ENCODE measurements at places on chromosomes 6 and 20.

- no peak for DNase-seq
Measured at GRCh38 chr6:147106759-147107401, 97.3 kb upstream of the STXBP5 start.

- no peak for DNase-seq
Measured at GRCh38 chr20:62762801-62763368, 33.4 kb upstream of the MRGBP start.

DNA sequence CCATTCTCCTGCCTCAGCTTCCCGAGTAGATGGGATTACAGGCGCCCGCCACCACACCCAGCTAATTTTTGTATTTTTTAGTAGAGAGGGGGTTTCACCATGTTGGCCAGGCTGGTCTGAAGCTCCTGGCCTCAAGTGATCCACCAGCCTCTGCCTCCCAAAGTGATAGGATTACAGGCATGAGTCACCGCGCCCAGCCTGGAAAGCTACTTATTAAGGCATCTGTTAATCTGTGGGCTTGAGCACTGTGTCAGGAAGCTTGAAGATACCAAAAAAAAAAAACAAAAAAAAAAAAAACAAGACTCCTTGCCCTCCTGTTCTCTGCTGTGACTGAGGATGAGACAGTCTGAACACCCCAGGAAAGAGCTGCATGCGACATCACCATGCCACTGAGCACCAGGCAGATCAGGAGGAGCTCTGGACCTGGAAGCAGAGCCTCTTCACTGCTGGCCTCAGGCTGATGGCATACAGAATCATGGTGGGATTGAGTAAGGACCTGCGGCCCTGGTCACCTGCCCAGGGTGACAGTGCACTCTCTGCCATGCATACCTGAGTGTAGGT, 166.5 kb upstream of the SNX9 start:
- no peak for DNase-seq

DNA sequence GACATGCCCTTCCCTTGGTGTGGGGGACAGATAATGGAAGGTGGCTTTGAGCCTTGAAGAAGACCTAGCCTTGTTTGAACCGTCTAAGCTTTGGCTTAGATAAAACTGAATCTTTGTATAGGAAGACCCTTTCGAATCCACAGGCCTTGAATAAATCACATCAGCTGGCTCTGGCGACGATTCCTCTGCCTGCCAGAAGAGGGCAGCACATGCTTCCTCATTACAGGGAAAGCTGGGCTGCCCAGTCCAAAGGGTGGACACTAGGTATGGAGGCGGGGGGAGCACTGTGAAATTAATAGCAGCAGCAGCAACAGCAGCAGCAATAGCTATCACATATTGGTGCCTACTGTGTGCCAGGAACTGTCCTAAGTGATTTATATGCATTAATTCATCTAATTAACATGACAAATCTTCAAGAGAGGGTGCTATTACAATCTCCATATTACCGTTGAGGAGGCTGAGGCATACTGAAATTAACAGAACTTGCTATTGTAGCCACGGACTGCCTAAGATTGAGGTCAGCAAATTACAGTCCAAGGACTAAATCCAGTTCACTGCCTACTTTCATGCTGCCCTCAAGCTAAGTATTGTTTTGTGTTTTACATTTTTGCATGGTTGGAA, 85.1 kb downstream of the CLIC5 start:
- DNase-seq = peak; percentile 70

DNA sequence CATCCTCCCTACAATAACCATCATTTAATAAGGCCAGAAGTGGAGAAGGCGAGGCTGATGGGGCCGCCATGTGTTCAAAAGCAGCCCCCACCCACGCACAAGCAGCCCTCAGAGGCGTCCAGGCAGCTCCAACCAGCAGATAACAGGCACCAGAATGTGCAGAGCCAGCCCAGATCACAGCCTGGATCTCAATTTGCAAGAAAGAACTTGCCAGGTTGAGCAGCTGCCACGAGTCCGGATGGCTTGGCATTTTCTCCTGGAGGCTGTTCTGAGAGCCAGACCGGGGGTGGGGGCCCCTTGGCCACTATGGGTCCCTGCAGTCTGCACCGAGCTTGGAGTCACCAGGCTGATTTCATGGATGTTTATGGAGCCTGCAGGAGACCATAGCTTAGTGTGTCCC, 338.1 kb downstream of the PREX1 start:
- DNase-seq = no peak

DNA sequence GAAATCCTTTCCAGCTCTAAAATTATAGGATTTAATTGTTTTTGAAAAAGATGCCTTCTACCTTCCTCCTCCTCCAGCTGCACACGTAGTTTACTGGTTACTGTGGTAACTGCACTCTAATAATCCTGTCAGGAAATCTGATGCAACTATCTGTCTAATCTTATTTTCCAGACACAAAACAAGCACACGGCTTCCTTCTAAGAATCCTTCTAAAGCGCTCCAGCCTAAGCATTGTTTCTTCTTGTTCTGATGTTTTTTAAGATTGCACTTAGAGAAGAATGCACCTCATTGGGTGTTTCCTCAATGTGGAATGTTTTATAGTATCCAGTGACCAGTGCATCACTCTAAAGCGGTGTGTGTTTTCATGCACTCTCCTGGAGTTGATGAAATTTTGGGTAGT, 63.6 kb downstream of the CARMIL1 start:
- DNase-seq = no peak

DNA sequence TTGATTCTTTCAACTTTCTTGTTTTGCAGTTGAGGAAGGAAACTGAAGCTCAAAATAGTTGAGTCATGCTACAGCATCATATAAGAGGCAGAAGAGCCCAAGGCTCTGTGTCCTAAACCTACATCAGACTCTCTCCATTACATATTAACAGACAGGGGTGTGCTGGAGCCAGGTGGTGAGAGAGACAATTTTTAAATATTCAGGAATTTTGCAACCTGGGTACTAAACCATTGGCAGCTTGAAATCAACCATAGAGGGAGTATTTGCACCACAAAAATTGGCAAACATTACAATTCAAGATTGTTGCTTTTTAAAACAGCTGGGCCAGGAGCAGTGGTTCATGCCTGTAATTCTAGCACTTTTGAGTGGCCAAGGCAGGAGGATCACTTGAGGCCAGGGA, 65.8 kb upstream of the SOX4 start:
- no peak for DNase-seq

- DNase-seq = peak; percentile 82
Measured at GRCh38 chr6:113858480-113859348, 1.6 kb downstream of the MARCKS start.

GRCh38 chr6:50742161-50742560, 28.8 kb downstream of the TFAP2D start:
- DNase-seq = no peak

DNA sequence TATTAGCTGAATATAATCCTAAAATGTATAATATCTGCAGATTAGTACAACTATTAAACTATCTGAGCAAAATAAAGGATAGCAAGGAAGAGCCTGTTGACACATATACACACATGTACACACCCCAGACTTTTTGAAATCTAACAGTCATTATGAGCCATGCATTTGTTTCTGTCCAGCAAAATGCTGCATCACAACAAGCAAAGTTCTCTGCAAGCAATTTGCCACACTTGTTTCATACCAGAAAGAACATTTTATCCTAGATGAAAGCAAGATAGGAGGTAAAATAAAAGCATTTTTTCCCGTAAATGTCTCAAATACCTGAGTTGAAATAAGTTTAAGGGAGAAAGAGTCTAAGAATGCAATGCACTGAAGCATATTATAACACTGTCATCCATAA, 145.2 kb downstream of the COL21A1 start:
- no peak for DNase-seq

- no peak for DNase-seq
Measured at GRCh38 chr6:165580136-165580535, 82.9 kb downstream of the PDE10A start.

GRCh38 chr6:89048288-89048923, 32.1 kb upstream of the PNRC1 start:
- DNase-seq = no peak

GRCh38 chr20:51625105-51625504, 82.6 kb upstream of the NFATC2 start:
- no peak for DNase-seq

GRCh38 chr6:144653885-144654505, 368.9 kb downstream of the UTRN start:
- no peak for DNase-seq

- peak; percentile 58 for DNase-seq
Measured at GRCh38 chr20:35306931-35307517, 14.8 kb upstream of the FAM83C start.

DNA sequence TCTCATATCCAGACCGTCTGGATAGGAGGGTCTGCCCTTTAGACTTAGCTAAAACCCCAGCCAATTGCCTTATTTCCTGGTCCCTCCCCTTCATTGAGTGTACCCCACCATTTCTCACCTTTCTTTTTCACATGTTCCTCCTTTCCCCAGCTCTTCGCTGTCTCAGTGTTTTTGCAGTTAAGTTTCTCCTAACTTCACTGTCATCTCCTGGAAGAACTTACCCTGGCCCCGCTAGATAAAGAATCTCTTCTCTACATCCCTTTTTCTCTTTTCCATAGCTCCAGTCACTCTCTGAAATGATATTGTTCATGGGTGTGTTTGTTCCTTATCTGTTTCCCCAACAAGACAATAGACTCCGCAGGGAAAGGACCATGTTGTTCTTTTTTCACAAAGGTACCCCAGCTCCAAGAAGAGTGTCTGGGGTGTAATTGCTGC, 208.8 kb downstream of the TSHZ2 start:
- no peak for DNase-seq

- no peak for DNase-seq
Measured at GRCh38 chr6:12614456-12614855, 102.1 kb upstream of the PHACTR1 start.

DNA sequence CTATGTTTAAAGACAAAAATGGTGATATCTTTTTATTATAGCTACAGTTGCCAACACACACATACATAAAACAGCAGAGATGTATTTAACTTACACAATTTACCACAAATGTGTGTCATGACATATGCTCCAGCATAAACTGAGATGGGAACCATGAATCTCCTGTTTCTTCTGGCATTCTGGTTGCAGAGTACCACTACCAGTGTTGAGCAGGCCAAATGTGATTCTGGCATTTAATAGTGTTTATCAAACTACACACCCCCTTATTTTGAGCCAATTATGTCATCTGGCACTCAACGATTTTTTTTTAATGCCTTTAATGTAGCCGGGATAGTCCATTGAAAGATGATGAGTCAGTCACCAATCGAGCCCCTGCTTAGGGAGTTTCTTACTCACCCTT, 59.0 kb upstream of the TPD52L1 start:
- no peak for DNase-seq

DNA sequence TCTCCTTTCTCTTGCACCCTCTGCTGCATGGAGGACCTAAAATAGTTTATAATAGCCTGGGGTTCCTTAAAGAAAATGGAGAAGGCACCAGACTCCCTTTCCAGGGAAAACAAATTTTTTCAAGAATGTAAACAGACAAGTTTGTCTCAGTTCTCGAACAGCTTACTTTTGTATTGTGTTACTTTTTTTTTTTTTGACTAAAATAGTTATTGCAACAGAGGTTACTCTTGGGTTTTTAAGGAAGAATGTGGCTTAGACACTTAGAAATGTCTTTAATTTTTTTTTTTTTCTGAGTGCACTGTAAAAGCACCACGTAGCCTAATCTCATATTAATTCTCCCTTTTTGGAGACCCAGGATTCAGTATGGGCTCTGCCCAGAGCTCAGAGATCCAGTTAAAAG, 148.7 kb upstream of the CARMIL1 start:
- no peak for DNase-seq

DNA sequence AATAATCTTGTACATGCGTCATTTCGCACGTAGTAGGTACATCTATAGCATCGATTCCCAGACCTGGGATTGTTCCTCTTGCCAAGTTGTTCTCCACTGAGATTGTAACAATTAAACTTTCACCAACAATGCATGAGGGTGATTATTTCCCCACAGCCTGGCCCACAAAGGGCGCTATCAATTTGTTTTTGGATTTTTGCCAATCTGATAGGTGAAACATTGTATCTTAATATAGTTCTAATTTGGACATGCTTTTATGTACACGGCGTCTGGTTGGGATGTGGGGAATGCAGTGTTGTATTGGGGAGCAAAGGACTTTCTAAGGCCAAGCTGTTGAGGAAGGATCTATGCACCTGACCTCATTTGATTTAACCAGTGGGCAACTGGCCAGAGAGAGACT, 59.5 kb downstream of the VEGFA start:
- DNase-seq = no peak

GRCh38 chr6:43714311-43715055, 26.9 kb upstream of the MRPS18A start:
- no peak for DNase-seq

GRCh38 chr20:52056203-52057062, 135.1 kb downstream of the ZFP64 start:
- no peak for DNase-seq

- no peak for DNase-seq
Measured at GRCh38 chr6:99014061-99014460, 66.3 kb upstream of the FBXL4 start.

DNA sequence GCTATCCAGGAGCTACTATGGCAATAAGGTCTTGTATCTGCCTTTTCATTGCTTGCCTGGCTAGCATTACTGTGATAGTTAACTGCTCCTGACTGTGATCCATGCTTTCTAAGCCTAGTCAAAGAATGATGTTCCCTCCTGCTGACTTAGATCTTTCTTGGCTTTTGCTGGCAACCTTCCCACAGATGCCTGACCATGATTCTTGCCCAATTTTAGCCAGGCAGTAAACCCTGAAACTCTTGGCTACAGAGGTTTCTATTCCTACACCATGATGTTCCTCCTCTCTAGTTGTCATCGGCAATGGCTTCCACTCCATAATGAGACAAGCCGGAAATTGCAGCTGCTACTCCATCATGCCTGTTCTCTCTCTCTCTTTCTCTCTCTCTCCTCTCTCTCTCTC, 238.1 kb downstream of the HAO1 start:
- no peak for DNase-seq

GRCh38 chr20:51354769-51355319, 187.7 kb downstream of the NFATC2 start:
- DNase-seq = no peak

GRCh38 chr6:116158641-116159040, 32.7 kb upstream of the COL10A1 start:
- DNase-seq = no peak

- DNase-seq = no peak
Measured at GRCh38 chr20:45951925-45952834, 17.7 kb downstream of the PCIF1 start.

- DNase-seq = no peak
Measured at GRCh38 chr6:127458817-127459216, 372 bp downstream of the KIAA0408 start.

DNA sequence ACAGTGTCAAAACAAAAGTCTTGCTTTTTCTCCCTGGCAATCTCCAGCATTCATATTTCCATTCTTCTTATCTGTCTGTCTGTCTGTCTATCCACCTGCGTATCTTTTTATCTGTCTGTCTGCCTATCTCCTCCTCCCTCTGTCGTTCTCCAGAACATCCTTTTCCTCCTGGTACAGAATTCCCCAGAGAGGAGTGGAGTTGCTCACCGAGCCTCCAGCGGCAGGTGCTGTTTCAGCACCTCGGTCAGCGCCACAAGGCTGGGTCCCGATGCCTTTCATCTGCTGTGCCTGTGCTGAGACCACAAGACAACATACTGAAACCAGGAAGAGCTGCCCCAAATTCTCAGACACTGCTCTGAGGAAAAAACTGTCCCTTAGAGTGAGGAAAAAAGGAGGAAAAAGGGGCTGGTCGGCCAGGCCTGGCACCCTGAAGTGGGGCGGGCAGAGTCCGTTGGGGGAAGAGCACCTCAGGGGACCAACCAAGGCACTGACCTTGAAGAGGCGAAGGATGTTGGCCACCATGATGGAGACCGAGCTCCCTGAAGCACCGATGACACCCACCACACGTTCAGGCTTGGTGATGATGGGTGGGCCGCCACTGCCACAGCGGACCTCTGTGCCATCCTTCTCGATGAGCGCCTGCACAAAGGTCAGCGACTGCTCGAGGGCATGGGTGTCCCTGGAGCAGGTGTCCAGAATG, 13.3 kb downstream of the GRM4 start:
- DNase-seq = peak; percentile 43

Measured in activated CD4-positive, alpha-beta T cell treated with anti-CD3 and anti-CD28 coated beads for 48 hours (primary cell).